ENCODE measurements at places on chromosomes 3 and 15.
A peak's percentile ranks its signal among the peaks of the same experiment; 100 is the strongest.

GRCh38 chr3:13314877-13315276 lies 105.2 kb downstream of the NUP210 start:
- DNase-seq: no peak

GRCh38 chr3:112333381-112334317 lies 693 bp downstream of the CD200 start:
- no peak for DNase-seq

DNA sequence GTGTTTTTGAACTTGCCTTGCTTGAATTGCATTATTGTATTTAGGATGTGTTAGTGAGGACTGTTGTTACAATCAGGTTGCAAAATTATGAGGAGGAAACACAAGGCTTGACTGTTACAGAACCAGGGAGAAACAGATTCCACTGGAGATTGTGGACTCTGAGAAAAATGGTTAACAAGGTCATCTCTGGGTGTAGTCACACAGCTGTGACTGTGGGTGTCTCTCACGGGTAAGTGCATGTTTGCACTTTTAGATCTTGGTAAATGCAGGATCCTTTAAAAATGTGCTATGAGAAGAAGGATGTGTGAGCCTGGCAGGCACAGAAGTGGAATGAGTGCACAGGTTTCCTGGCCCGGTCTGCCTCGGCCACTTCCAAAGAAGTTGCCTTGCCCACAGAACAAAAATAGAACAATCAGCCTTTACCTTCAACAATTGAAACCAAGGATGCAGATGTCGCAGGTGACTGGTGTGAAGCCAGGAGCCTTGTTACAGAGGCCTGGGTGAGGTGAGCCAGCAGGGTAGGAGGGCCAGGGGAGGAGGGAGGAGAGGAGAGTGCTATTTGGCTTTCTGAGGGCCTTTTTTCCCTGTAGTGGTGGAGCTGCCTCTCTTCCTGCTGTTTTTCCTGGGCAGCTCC lies 68.0 kb downstream of the ABHD5 start:
- no peak for DNase-seq

DNA sequence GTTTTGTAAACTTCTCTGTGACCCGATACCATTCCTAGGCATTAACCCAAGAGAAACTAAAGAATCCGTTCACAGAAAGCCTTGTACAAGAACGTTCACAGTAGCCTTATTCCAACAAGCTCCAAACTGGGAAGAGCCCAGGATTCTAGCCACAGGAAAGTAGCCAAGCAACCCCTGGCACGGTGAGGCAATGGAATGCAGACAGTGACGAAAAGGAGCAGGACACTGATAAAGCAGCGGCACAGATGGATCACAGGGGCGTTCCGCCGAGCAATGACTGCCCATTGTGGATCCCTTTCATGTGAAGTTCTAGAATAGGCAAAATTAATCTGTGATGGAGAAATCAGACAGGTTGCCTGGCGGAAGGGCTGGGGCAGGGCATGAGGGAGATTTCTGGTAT lies 198.7 kb upstream of the CHRNA7 start:
- DNase-seq: no peak

DNA sequence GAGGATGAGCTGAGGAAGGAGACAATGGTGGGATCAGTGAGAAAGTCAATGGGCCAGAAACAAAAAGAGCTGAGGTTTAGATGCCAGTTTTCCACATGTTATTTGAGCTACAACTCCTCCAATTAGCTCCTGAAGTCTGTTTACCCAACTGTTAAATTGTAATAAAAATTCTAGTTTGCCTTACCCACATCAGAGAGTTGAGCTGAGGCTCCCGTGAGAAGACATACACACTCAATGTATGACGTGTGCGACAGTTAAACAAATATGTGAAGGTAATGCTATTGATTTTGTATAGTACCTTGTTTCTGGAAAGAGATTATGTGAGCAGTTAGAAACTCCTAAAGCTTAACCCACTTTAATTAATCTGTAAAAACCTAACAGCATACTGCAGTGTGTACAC lies 318.1 kb upstream of the GRM7 start:
- DNase-seq: no peak

GRCh38 chr3:43221076-43221475 lies 65.3 kb upstream of the SNRK start:
- DNase-seq: no peak

- DNase-seq: no peak
These were observed 104.1 kb upstream of the GOLGA8J start for GRCh38 chr15:29978411-29979382.

- peak; percentile 81 for DNase-seq
These were observed 125.1 kb downstream of the TIGIT start for GRCh38 chr3:114418724-114419543.

DNA sequence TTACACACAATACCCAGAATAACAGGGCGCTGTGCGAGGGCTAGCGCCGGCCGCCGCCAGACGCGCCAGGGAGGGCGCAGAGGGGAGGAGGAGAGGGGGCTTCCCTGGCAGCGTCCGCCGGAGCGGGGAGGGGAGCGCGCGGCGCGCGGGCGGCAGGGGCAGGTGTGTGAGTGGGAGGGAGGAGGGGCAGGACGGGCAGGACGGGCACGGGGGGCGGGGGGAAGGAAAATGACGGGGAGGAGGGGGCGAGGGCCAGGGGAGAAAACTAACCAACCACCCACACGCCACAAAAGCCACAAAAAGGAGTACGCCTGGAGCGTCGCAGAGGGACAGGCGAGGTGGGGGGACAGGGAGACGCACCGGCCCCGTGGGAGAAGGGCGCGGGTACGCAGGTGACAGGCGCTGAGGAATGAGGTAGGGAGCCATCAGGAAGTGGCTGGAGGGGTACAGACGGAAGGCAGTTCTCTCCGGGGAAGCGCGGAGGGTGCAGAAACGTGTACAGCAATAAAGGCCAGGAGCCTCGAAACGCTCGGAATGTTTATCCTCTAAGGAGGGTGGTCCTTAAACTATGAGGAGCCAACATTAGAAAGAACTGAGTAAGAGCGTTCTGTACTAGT lies 610 bp upstream of the SATB1 start:
- DNase-seq: no peak

DNA sequence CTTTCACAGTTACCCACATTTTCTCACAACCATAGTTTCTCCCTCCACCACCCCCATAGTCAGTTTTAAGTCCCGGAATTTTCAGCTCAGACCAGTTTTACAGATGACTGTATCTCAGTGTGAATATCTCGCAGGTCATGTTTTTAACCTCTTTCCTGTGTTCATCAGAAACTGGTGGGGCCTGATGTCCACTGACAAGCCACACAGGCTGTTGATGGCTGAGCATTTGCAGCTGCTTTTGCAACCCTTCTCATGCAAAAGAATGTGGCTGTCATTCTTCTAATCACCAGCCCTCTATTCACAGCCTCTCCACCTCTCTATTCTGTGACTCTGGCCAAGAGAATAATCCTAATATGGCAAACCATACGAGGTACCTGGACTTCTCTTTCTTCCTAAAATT lies 8.5 kb downstream of the GYG1 start:
- no peak for DNase-seq

- DNase-seq: no peak
These were observed 202.9 kb upstream of the PROK2 start for GRCh38 chr3:71987828-71988227.

- no peak for DNase-seq
These were observed 946.8 kb downstream of the OTOL1 start for GRCh38 chr3:162443376-162443775.

- DNase-seq: no peak
These were observed 146.9 kb downstream of the DNAJB8 start for GRCh38 chr3:128319741-128320141.

GRCh38 chr3:128195802-128196201 lies 42.5 kb downstream of the EEFSEC start:
- DNase-seq: no peak

GRCh38 chr3:141680620-141681389 lies 57.3 kb upstream of the RNF7 start:
- DNase-seq: peak; percentile 41

DNA sequence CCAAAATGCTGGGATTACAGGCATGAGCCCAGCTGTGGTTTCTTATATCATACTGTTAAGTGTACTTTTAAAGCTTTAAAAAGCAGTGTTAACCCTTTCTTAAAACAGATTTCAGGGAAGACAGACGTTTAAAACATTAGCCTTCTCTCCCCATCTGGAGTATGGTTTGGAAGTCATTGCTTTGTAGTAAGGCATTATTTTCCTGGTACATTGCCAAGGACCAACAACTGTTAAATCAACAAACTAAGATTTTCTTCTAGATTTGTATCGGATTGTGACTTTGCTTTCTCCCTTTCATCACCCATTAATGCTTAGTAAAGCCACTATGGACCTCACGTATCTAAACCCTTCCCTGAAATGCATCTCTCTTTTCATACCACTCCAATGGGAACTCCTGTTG lies 50.5 kb downstream of the UBE2E1 start:
- no peak for DNase-seq

- peak; percentile 62 for DNase-seq
These were observed 69.2 kb downstream of the ATP8B4 start for GRCh38 chr15:50049871-50050270.

DNA sequence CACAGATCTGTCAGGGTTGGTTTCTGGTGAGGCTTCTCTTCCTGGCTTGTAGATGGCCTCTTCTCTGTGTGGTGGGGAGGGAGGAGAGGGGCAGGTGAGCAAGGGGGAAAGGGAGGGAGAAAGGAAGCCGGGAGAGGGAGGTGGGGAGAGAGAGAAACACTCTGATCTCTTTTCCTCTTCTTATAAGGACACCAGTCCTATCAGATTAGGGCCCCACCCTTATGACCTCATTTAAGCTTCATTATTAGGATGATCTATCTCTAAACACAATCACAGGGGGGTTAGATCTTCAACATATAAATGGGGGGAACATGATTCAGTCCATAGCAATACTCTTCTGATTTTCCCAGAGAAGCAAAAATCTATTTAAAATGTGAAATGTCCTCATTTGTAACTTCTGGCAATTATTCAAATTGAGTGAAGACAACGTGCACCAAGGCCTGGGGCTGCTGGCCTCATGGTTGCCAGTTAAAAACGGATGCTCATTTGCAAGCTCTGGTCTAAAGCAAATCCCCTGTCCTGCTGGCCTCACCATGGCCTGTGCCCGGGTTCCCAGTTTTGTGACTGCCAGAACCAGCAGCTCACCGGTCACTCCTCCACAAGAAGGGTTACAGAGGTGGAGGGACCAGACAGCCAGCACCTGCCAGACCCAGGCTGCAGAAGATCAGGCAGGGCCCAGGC lies 8.3 kb downstream of the POMGNT2 start:
- no peak for DNase-seq

GRCh38 chr3:57062101-57062631 lies 1.7 kb downstream of the SPATA12 start:
- DNase-seq: no peak

DNA sequence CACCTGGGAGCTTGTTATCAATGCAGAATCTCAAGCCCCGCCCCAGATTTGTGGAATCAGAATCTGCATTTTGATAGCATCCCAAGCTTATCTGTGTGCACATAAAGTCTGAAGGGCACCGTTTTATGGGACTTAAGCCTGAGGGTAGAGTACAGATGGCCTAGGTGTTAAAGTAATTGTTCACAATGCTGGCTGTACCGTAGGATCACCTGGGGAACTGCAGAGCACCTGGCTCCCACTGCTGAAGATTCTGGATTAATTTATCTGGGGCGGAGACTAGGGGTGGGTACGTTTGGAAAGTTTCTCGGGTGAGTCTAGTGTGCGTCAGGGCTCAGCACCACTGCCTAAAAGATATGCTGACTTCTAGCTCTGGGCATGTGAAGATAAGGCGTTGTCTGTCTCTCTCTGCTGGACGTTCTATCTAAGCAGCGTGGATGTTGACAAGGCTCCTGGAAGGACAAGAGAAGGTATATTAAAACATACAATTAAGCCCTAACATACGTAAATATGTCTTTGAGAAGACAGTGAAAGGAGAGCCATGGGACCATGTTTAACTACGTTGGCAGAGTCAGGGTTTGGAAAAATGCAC lies 63.2 kb upstream of the RASGRP1 start:
- no peak for DNase-seq

DNA sequence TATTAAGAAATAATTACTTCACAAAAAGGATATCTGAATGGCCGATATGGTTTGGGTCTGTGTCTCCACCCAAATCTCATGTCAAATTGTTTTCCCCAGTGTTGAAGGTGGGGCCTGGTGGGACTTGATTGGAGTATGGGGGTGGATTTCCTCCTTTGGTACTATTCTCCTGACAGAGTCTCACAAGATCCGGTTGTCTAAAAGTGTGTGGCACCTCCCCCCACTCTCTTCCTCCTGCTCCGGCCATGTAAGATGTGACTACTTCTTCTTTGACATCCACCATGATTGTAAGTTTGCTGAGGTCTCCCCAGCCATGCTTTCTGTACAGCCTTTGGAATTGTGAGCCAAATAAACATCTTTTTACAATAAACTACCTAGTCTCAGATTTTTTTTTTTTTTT lies 34.5 kb downstream of the ZBTB11 start:
- no peak for DNase-seq

- DNase-seq: no peak
These were observed 42.3 kb upstream of the MUC4 start for GRCh38 chr3:195853996-195854395.

DNA sequence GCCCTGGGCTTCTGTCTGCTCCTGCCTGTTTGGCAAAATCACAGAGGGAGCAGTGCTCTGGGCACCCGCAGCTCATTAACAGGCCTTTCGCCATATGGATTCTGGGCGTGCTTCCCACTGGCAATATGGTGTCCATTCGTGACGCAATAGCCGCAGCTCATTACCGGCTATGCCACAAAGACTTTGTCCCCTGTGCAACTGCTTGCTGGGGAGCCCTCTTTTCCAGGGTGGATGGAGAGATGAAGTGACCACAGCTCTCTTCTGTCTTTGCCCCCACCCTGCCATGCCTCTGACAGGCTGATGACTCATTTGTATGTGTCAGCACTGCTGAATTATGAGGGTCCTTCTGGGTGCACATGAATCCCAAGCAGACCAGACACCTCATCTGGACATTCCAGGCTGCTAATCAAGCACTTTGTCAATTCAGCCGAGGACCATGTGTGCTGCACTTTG lies 214.3 kb upstream of the FEZF2 start:
- DNase-seq: peak; percentile 93

DNA sequence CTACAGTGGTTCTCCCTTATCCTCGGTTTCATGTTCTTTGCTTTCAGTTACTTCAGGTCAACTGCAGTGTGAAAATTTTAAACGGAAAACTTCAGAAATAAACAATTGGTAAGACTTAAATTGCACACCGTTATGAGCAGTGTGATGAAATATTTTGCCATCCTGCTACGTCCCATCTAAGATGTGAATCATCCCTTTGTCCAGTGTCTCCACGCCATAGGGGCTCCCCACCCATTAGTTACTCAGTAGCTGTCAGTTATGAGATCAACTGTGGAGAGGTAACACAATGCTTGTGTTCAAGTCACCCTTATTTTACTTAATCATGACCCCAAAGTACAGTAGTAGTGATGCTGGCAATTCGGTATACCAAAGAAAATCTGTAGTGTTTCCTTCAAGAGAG lies 47.4 kb downstream of the TJP1 start:
- peak; percentile 43 for DNase-seq
